Neural crest cell (in vitro differentiated cells): ENCODE measurements at places on chromosomes 4 and X. TPM values are rescaled to one million over a fixed set of nuclear protein-coding genes. Genes with fewer than 3 reads are reported as not detected.

ZFP92 gene
- total RNA-seq = 0.23 and 0.39 TPM in 2 replicates

NDNF gene
- total RNA-seq = 23.9 and 25.4 TPM in 2 replicates

ADH4 gene
- not detected in 2 replicates for total RNA-seq

CLGN gene
- 16.1 and 19.0 TPM in 2 replicates for total RNA-seq

HPGDS gene
- not detected in 2 replicates for total RNA-seq

YTHDC1 gene
- total RNA-seq = 87.9 and 88.2 TPM in 2 replicates

HGFAC gene
- 1.3 and 1.6 TPM in 2 replicates for total RNA-seq

CMC4 gene
- total RNA-seq = 4.3 and 7.8 TPM in 2 replicates

MAGEB5 gene
- not detected in 2 replicates for total RNA-seq

PCDH11X gene
- 1.9 TPM in 2 replicates for total RNA-seq

BMX gene
- not detected in 2 replicates for total RNA-seq

GDPD2 gene
- total RNA-seq = 5.3 and 6.0 TPM in 2 replicates

GYG2 gene
- 75.6 and 77.9 TPM in 2 replicates for total RNA-seq

AKAP4 gene
- total RNA-seq = not detected in 2 replicates

EREG gene
- not detected in 2 replicates for total RNA-seq

MGST2 gene
- total RNA-seq = 15.0 and 15.3 TPM in 2 replicates

AR gene
- total RNA-seq = 6.3 and 7.9 TPM in 2 replicates

KANTR gene
- total RNA-seq = 10.1 and 11.6 TPM in 2 replicates

ADAMTS3 gene
- total RNA-seq = 2.7 and 3.0 TPM in 2 replicates

MTTP gene
- 11.1 and 12.0 TPM in 2 replicates for total RNA-seq

XKRX gene
- total RNA-seq = 0.41 and 0.51 TPM in 2 replicates

ETDB gene
- total RNA-seq = not detected in 2 replicates

ANXA3 gene
- 0.39 TPM in 1 of 2 replicates, not detected in the other for total RNA-seq

MTMR1 gene
- 17.8 and 18.3 TPM in 2 replicates for total RNA-seq

MAGED1 gene
- 237 and 246 TPM in 2 replicates for total RNA-seq
